A172 (cell line): ENCODE measurements at places on chromosomes 5 and 9. TPM values are rescaled to one million over a fixed set of nuclear protein-coding genes. Genes with fewer than 3 reads are reported as not detected.

DNA sequence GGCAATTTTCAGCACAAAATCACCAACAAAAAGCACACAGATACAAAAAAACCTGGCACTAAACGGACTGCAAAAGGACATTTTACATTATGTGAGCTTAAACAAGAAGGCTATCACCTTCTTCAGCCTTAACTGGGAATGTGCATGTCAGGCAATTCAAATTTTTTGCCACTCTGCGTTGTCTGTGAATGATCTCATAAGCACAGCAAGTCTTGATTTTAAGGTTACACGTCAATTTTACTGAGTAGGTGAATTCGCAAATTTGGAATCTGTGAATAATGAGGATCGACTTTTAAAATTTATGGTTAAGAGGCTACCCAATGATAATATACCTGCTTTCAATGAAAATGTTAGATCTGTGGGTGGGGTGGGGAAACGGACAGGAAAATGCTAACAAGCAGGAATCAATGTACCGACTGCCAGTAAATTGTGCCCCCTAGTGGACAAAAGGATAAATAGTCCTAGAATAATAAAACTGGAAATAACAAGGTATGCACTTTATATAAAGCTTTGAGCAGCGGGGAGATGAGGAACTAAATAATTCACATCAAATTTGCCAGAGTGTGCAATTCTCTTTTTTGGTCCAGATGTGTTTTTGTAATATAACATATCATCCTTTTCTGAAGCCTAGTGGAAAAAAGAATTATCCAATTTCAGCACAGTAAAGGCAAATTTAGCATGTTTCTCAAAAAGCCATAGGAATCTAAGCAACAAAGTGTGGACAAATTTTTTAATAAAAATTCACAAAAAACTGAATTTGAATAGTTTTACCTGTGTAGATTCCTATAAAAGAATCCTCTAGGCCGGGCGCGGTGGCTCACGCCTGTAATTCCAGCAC is 20.5 kb downstream of the EQTN start:
- DNase-seq: peak; percentile 55

Gene NPM1
- total RNA-seq: 2,482 and 3,666 TPM in 2 replicates

Gene CAVIN4
- total RNA-seq: 1.1 and 2.4 TPM in 2 replicates

DNA sequence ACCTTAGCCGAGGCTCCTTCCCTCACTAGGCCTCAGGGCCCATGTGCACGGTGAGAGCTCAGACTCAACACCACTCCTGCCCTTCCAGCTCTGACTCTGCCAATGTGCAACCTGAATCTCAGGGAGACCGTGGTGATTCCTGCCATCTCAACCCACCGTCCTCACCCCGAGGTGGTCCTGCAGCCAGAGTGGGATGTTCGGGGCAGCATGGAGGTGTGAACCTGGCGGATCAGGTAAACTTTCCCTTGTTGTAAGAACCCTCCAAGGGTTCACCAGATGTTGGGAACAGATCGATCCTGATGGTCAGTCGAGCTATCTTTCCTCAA is 538 bp upstream of the AKNA start:
- DNase-seq: no peak

Gene FGF1
- total RNA-seq: 1.2 and 1.8 TPM in 2 replicates

GRCh38 chr5:5497152-5497788 is 74.8 kb downstream of the ICE1 start:
- peak; percentile 49 for DNase-seq

- DNase-seq: peak; percentile 62
Observed at GRCh38 chr5:135308752-135309151, 90.3 kb downstream of the MACROH2A1 start.

DNA sequence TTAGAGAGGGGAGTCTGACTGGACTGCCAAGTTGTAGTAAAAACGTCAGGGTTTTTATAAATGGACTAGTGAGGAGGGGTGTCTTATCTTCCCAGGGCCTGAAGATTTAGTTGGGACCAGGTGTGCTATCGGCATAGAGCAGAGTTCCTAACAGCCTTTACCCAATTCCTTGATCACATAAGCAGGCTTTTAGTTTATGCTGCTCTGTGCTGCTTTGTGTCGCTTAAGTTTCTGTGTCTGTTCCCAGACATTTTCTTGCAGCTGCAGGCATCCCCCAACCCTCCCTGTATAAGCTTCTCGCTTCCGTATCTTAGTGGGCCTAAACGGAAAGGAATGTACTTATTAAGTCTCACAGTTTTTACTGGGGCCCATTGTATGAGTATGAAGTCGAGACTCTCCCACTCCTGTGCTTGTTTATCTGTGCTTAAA is 2.6 kb upstream of the SMC5 start:
- peak; percentile 82 for DNase-seq

- DNase-seq: no peak
Observed at GRCh38 chr9:88312517-88313103, 75.6 kb upstream of the SPIN1 start.

Gene FOXD4L4
- not detected in 2 replicates for total RNA-seq

DNA sequence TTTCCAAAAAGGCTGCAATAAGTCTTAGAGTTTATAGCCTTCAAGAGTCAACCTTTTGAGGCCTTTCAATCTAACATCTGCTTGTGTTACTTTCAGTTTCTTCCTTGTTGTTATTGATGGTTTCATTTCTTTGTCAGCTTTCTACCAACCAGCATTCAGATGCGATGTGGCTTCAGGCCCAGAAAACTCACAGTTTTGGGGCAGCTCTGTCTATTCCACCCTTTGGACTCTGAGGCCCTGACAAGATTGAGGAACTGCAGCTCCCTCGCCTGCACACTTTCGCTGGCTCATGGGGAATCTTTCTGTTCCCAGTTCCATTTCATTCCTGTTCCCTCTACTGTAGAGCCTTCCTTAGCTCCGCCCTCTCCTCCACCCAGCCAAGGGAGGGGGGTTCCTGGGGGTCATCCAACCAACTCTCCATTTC is 13.3 kb upstream of the WHRN start:
- DNase-seq: no peak

DNA sequence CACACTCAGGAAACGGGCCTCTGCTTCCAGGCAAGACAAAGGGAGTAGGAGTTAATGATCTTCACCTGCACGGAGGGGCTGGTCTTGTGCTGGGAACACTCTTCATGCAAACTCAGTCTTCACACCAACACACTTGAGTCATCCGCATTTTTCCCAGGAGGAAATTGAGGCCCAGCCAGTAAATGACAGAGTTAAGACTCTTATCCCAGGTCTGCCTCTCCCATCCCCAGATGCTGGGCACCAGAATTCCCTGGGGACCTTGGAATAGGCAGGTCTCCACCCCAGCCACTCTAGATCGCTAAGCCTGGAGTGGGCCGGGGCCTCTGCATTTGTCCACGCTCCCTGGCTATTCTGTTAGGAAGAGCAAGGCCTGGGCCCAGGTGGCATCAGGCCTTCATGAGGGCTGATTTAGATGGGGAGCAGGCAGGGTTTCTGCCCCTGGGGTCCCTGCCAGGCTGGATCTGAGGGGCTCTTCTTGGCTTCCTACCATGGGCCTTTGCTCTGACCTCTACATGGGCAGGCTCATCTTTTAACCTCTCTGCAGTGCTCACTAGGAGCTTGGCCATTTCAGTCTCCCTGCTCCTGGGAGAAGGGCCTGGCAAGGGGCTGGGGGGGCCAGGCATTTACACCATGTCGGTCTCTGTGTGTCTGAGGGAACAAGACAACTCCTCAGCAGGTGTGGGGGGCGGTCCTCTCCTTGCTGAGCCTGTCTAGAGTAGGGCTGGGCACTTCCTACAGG is 77.3 kb downstream of the AMBP start:
- no peak for DNase-seq

Gene TRIM36
- total RNA-seq: 11.3 and 18.9 TPM in 2 replicates

DNA sequence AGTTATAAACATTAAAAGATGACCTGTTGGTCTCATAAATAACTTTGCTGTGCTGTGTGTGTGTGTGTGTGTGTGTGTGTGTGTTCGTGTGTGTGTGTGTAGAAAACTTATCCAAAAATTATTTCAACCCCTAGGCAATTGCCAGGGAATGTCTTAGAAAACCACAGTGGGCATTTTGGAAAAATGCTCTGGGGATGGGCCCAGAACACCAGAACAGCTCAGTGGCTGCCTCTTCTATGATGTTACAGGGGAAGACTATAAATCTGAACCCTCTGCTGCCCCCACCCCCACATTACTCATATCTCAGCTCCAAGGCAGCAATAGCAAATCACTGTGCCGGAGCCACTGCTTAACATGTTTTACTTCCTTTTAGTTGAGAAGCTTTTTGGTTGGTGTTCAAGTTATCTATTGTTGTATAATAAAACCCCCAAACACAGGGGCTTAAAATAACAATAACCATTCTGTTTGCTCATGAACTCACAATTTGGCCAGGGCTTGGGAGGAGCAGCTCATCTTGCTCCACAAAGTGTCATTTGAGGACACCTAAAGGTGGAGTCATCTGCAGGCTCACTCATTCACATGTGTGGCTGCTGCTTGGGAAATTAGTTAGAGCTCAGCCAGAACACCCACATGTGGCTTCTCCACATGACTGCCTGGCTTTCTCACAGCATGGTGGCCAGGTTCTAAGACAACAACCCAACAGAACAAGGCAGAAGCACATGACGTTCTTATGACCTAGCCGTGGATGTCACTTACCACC is 40.4 kb downstream of the ACTBL2 start:
- DNase-seq: peak; percentile 67

- DNase-seq: no peak
Observed at GRCh38 chr5:82982846-82983245, 94.3 kb downstream of the TMEM167A start.

Gene DELE1
- 18.2 and 37.0 TPM in 2 replicates for total RNA-seq

DNA sequence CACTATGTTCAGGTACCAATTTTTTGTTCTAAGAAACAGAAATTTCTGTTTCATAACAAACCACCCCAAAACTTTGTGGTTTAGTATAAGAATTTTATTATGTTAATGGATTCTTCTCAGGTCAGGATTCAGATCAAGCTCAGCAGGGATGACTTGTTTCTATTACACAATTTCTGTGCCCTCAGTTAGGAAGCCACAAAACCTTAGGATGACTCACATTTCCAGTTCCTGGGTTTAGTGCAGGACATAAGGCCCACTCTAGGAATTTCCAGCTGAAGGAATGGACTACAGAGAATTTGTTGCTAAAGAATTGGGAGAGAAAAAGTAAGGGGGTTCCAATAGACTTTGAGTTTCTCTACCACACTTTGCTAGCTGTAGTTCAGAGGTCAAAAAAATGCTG is 629.3 kb downstream of the ANXA1 start:
- no peak for DNase-seq

DNA sequence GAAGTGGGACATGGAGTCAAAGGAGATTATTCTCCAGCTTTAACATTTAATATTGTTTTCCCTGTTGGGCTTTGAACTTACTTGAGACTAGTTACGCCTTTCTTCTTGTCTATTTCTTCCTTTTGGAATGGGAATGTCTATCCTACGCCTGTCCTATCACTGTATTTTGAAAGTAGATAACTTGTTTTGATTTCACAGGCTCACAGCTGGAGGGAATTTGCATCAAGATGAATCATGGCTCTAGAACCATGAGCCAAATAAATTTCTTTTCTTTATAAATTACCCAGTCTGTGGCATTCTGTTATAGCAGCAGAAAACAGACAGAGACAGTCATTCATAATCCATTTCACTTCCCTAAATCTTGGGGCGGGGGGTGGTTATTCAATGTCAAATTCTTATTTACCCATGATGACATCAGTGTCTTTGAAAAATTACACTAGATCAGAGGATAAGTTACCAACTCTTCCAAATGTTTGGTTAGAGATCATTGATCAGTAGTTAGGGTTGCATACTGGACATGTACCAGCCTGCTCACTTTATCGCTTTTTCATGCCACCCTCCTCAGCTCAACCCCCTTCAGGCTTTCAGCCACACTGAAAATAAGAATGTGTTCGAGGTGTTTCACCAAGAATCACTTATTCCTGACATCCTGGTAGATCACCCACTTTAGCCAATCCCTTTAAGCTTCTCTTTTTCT is 419.6 kb upstream of the PIK3R1 start:
- no peak for DNase-seq

DNA sequence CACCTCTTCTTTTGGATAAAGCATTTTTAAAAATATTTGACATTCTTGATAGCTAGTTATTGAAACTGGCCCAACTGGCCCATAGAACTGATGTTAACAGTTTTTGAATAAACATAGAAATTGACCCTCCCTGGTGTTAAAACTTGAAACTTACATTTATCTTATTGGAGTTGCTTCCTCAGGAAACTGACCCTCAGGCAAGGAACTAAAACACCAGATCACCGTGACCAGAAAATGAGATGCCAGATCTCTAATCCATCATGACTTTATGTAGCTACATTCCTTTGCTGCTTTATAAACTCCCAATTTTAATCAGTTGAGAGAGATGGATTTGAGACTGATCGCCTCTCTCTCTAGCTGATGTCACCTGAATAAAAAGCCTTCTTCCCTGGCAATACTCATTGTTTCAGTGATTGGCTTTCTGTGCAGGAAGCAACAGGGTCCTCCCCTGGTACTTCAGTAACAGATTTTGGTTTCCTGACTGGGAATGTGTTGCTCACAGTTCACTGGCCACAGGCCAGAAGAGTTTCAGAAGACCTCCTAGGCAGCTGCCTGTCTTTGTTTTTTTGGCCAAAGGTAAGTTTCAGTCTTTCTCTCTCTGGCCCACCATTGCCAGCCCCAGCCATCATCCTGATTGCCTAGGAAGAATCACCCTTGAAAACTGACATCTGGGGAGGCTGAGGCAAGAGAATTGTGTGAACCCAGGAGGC is 212.4 kb downstream of the DTWD2 start:
- no peak for DNase-seq

DNA sequence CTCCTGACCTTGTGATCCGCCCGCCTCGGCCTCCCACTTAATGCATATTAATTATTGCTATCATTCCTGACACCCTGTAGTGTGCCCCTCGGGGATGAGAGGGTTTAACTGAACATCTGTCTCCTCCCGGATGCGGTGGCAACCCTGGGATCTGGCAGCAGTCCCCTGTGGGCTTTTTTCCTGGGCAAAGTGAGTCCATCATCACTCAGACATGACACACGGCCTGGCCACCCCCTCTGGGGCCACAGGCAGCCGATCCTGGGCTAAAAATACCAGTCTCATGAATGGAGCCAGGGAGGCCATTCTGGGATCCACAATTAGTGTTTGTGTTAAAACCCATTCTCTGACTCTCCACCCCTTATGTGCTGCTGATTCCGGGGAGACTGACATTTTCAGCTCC is 161.2 kb downstream of the RGS3 start:
- DNase-seq: peak; percentile 92

GRCh38 chr5:50302815-50303490 is 138.1 kb downstream of the EMB start:
- peak; percentile 78 for DNase-seq

DNA sequence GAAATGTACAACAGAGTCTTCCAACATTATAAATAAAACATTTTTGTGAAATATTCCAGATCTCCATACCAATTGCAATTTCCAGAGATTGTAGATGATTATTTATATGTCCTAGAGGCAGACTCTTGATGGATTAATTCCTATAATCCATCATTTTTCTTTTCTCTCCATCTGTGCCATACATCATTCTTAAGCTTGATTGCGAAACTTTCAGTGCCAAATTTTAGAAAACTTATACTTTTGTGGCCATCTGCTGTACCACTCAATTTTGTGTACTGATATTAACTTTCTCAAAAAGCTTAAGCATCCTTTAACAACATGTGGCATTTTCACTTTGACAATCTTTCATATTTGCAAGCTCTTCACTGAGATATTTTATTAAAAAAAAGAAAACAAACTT is 446.9 kb downstream of the SEMA5A start:
- no peak for DNase-seq
